Activated CD4-positive, alpha-beta memory T cell treated with anti-CD3 and anti-CD28 coated beads for 36 hours (primary cell): ENCODE measurements at places on chromosomes 7 and 10. TPM values are rescaled to one million over a fixed set of nuclear protein-coding genes. Genes with fewer than 3 reads are reported as not detected.
A peak's percentile ranks its signal among the peaks of the same experiment; 100 is the strongest.

GRCh38 chr10:92662848-92663247, 26.9 kb upstream of the HHEX start:
- no peak overlapping the region for H3K4me3 ChIP-seq
- peaks cover 5% of the 10 kb centered on the region for H3K36me3 ChIP-seq
- DNase-seq: no peak
- no peaks in the 10 kb centered on the region for H3K4me1 ChIP-seq
- H3K27ac ChIP-seq: no peak overlapping the region
- no peaks in the 10 kb centered on the region for H3K27me3 ChIP-seq

- peak; percentile 55 for DNase-seq
- no peak overlapping the region for H3K4me3 ChIP-seq
- peaks cover 13% of the 10 kb centered on the region for H3K4me1 ChIP-seq
- no peaks in the 10 kb centered on the region for H3K36me3 ChIP-seq
- no peak overlapping the region for H3K27ac ChIP-seq
These were observed 47.2 kb downstream of the SORBS1 start for GRCh38 chr10:95513941-95514392.

DNA sequence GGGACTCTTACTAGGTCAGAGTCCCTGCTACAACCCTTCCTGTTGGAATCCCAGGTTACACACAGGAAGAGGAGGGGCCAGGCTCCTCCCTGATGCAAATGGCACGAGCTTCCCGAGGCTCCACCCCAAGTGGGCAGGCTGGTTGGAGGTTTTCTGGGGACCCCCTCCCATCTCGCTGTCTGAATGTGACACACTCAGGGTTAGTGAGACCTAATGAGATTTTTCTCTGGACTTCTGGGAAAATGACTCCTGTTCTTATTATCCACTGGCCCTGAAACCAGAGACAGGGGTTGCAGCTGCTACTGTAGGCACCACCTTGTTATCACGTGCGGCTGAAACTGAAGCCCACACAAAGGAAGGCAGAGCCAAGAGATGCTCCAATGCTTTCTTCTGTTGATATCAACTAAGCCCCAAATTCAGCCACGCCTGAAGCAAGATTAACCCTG, 103.3 kb downstream of the FAM107B start:
- peaks cover 3% of the 10 kb centered on the region for H3K4me1 ChIP-seq
- no peak overlapping the region for H3K27ac ChIP-seq
- H3K4me3 ChIP-seq: no peak overlapping the region
- H3K36me3 ChIP-seq: peaks cover 2% of the 10 kb centered on the region

GRCh38 chr10:81215498-81215897, 659.5 kb upstream of the NRG3 start:
- no peaks in the 10 kb centered on the region for H3K27me3 ChIP-seq
- no peak overlapping the region for H3K4me3 ChIP-seq
- no peak for DNase-seq
- no peak overlapping the region for H3K27ac ChIP-seq
- H3K4me1 ChIP-seq: no peaks in the 10 kb centered on the region

DNA sequence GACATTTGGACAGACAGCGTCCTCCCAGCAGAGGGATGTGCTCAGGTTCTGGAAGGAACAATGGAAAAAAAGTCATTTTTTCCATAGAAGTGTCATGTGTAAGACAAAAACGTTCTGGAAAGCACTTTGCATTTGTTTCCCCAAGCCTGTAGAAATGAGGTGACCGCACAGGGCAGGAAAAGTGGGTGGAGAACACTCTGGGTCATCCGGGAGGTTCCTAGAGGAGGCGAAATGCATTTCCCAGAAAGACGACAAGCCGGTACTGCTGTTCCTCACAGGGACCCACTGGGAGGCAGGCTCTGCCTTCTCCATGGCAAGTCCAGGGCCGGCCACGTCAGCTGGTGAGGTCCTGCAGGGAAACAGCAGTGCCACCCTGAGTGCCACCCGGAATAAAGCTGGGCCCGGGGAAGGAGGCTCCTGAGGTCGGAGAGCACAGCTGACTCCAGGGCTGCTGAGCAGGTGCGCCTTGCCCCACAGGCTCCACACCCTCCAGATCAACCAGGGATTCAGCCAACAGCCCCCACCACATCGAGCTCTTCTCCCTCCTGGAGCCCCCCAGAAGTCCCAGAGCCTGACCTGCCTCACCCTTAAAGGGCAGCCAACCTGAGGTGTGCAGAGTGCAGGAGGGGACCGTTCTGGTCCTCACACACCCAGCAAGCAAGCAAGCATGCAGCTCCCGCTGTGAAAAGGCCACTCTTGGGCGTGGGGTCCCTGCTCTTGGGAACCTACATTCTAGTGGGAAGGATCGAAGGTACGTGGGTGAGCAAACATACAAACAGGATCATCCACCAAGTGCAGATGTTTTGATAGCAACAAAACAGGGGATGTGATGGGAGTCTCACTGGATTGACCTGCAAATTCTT, 28.8 kb upstream of the INPP5A start:
- H3K27me3 ChIP-seq: no peaks in the 10 kb centered on the region
- no peak overlapping the region for H3K27ac ChIP-seq
- H3K4me3 ChIP-seq: no peak overlapping the region
- H3K4me1 ChIP-seq: no peaks in the 10 kb centered on the region
- no peaks in the 10 kb centered on the region for H3K36me3 ChIP-seq

GRCh38 chr10:47063858-47064257, 152.6 kb downstream of the PTPN20 start:
- peaks cover 1% of the 10 kb centered on the region for H3K27me3 ChIP-seq
- H3K4me1 ChIP-seq: no peaks in the 10 kb centered on the region
- no peaks in the 10 kb centered on the region for H3K36me3 ChIP-seq
- H3K27ac ChIP-seq: no peak overlapping the region
- no peak overlapping the region for H3K4me3 ChIP-seq

DNA sequence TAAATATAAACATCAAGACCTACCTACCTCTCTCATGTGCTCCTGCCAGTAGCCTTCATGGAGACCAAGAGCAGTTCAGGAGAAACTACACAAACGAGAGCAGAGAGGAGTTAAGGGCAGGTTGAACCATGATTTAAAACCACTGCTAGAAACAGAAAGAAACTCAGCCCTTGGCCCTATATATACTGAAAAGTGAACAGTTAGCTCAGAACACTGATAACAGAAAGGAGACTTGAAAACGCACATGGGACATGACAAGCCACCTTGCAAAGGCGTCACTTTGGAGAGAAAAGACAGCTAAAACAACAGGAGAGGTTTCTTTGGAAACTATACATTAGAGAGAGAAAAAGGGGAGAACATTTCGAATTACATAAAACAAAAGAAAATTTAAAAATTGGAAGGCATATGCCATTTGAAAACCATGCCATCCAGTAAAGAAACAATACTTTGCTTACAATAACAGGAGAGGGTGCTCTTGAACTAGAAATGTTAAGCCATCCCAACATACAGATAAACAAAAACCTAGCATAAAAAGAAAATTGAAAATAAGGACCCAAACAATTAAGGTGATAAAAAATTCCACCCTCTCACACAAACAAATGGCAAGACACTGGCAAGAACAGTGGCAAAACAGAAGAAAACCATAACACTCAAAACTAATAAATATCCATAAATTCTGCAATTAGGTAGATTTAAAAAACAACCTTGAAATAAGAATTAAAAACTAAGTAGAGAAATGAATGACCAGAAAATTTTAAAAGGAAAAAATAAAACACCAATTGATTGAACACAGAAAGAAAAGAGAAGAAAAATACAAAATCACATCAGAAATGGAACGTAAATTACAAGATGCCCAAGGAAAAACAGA, 232.7 kb downstream of the IMMP2L start:
- no peak overlapping the region for H3K27ac ChIP-seq
- no peak overlapping the region for H3K4me3 ChIP-seq
- peaks cover 1% of the 10 kb centered on the region for H3K36me3 ChIP-seq
- H3K4me1 ChIP-seq: peaks cover 6% of the 10 kb centered on the region

GRCh38 chr7:17771901-17772408, 168.3 kb downstream of the SNX13 start:
- no peaks in the 10 kb centered on the region for H3K36me3 ChIP-seq
- no peak overlapping the region for H3K27ac ChIP-seq
- H3K4me1 ChIP-seq: peaks cover 5% of the 10 kb centered on the region
- no peak for DNase-seq
- H3K4me3 ChIP-seq: no peak overlapping the region

GRCh38 chr7:29968683-29969395, 20.8 kb downstream of the SCRN1 start:
- H3K27me3 ChIP-seq: peaks cover 12% of the 10 kb centered on the region
- no peaks in the 10 kb centered on the region for H3K36me3 ChIP-seq
- no peak overlapping the region for H3K27ac ChIP-seq
- no peak for DNase-seq

- DNase-seq: no peak
- peaks cover 36% of the 10 kb centered on the region for H3K36me3 ChIP-seq
- no peak overlapping the region for H3K27ac ChIP-seq
- H3K4me1 ChIP-seq: peaks cover 41% of the 10 kb centered on the region
- no peaks in the 10 kb centered on the region for H3K27me3 ChIP-seq
These were observed 31.0 kb downstream of the GLRX3 start for GRCh38 chr10:130167193-130167592.

- H3K36me3 ChIP-seq: no peaks in the 10 kb centered on the region
- DNase-seq: no peak
- H3K27me3 ChIP-seq: no peaks in the 10 kb centered on the region
- peaks cover 5% of the 10 kb centered on the region for H3K4me1 ChIP-seq
These were observed 233.3 kb upstream of the CACNA2D1 start for GRCh38 chr7:82676777-82677463.

Gene MYO1G
- 436 TPM for total RNA-seq

Gene NAT16
- total RNA-seq: not detected

Gene ZNF394
- total RNA-seq: 27.7 TPM

Gene RASA4B
- 10.4 TPM for total RNA-seq

Gene ARL4A
- 11.3 TPM for total RNA-seq

Gene SPDYE3
- total RNA-seq: not detected
